ENCODE measurements at places on chromosomes 5 and 9.
A peak's percentile ranks its signal among the peaks of the same experiment; 100 is the strongest.

- DNase-seq, result no peak
Measured at GRCh38 chr9:124423591-124423990, 8.3 kb upstream of the PSMB7 start.

DNA sequence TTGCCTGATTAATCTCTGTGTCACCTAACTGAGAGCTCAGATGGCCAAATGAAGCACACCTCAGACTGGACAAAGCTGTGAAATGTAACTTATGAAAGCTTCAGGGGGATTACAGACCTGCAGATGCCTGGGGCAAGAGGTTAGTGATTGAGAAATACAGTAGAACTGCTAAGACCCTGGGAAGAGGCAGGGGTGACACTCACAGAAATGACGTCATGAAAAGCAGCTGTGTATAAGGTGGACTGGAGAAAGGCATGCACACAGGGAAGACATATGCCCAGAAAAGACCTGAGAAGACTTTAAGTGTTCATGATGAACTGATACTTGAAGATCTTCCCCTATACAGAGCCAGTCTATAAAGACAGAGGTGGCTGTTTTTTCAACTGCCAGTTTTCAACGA, 49.3 kb upstream of the SPTLC1 start:
- no peak for DNase-seq

DNA sequence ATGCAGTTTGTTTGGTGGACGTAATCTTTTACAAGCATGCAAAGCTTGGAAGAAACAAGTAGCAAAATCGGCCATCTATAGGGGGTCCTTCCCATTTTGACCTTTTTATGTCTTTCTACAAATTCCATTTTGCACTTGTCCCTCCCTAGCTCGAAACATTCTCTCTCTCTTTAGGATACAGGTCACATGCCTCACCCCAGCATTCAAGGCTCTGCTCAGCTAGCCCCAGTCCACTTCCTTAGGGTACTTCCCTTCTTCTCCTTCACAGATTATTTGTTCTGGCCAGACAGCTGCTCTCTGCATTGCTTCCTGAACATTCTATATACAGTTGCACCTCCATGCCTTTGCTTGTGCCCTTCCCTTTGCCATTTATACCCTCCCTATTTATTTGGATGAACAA, 31.7 kb upstream of the TRIM14 start:
- no peak for DNase-seq

GRCh38 chr5:77645158-77645994, 6.9 kb upstream of the OTP start:
- no peak for DNase-seq

- DNase-seq, result no peak
Measured at GRCh38 chr5:1975406-1975715, 92.6 kb upstream of the IRX4 start.

DNA sequence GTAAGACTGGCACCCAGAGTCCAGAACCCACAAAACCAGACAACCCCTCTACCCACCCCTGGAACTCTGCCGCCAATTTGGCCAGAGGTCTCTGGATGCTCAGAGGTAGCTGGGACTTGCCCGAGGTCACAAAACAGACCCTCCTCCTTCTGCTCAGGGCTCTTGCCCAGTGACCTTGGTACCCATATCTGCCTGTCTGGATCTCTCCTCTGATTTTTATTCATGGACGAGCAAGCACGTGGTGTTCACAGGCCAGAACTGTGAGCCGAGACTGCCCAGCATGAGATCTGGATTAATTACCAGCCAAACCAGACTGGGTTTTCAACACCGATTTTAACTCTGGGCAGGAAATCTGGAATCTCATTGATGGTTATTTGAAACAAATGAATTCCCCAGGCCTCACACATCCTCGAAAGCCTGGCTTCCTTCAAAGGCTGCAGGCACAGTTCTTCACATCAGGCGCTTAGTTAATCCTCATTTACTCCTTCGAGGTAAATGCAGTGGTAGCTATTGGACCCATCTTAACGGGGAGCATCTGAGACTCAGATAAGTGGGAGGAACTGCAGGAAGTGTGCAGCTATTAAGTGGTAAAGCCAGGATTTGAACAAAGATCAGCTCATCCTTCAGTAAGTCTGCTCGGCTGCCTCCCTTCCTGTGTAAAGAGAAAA, 21.4 kb downstream of the COL27A1 start:
- peak; percentile 8 for DNase-seq

- DNase-seq, result no peak
Measured at GRCh38 chr9:134943836-134944235, 26.1 kb upstream of the FCN1 start.

GRCh38 chr5:132751971-132752580, 4.8 kb downstream of the CCNI2 start:
- no peak for DNase-seq

DNA sequence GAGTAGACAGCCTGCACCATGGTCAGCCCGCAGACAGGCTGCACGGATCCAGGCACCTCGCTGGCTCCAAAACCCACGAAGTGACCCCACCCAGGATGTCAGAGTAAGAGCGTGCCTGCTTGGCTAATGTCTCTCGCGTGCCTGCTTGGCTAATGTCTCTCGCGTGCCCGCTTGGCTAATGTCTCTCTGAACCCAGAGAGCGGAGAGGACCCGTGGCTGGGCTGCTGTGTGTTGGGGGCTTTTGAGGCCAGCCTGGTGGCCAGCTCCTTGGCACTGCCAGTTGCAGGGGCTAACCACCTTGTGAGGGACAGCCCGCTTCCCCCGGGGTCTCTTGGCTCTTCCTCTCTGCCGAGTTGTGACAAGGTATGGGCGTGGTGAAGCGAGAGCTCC, 8.9 kb upstream of the RXRA start:
- DNase-seq, result no peak

GRCh38 chr5:137688210-137688840, 47.6 kb downstream of the KLHL3 start:
- peak; percentile 15 for DNase-seq

- peak; percentile 77 for DNase-seq
Measured at GRCh38 chr5:131303537-131303936, 39.7 kb downstream of the CDC42SE2 start.

- peak; percentile 51 for DNase-seq
Measured at GRCh38 chr9:134698587-134699342, 57.2 kb downstream of the COL5A1 start.

DNA sequence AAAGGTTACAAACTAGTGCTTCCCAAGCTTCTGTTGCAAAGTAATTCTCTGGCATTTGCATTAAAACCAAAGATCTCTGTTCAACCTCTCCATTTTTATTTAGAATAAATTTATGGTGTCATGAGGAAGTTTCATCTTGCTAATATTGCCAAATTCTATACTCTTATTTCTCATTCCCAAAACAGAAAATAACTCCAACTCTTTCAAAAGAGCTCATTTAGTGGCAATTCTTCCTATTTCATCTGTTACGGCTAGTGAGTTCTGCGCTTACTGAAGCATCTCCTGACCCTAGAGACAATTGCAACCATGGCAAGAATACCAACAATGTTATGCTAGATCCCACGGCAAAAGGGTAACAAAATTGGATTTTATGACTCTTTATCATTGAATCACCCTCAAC, 97.0 kb downstream of the HINT1 start:
- no peak for DNase-seq

Data from fibroblast of mammary gland (primary cell).